ENCODE measurements at places on chromosomes 5 and 9. TPM values are rescaled to one million over a fixed set of nuclear protein-coding genes. Genes with fewer than 3 reads are reported as not detected.

ST8SIA4 gene
- 6.5 TPM for total RNA-seq

DNA sequence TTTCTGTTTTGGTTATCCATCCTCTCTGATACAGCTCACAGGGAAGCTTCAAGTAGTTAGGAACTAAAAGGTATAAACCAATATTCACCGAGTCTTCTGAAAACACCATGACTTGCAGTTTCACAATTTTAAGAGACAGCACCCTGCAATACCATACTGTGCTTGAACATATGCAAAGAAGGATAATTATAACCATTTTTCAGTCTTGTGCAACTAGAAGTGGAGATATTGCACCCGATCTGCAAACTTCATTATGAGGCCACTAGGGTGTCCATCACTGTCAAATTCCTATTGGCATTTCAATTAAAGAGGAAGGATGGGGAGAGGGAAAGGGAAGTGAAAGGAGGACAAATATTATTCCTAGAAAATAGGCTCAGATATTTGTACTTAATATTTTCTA is 32.4 kb upstream of the CEP120 start:
- DNase-seq: no peak

DNA sequence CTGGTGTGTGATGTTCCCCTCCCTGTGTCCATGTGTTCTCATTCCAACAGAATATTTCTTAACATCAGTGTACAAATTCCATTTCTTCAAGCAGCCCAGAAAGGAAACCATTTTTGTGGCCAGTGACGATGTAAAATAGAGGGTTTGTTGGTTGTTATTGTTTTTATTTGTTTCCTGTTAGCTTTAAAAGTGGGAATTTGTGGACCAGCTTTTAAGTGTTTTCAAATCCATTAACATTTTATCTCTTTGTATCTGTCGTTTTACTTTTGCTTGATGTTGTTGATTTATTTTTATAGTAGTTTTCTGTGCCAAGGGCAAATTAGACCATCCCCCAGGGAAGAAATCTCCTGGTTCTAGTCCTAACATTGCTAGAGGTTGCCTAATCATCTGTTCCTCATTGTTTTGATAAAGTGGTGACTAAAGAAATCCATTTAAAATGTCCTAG is 100.0 kb downstream of the GDNF start:
- DNase-seq: no peak

DNA sequence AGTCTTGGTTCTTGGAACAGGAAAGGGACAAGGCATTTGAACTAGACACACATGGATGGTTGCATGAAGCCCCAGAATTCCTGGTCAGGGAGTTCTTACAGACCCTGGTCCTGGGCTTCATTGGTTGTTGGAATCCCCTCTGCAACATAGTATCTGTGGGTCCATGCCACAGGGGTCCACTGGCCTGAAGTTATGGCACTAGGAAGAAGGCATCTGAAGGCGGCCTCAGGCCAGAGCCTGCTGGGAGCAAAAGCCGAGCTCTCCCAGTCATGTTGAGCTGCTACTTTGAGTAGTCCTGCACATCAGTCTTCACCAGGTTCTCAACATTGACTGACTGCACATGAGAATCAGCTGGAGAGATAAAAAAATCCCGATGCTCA is 71.1 kb upstream of the PITX1 start:
- DNase-seq: no peak

GRCh38 chr5:108867656-108868055 is 120.0 kb downstream of the FER start:
- no peak for DNase-seq

GRCh38 chr5:1515921-1516571 is 7.7 kb downstream of the LPCAT1 start:
- peak; percentile 38 for DNase-seq

AGGF1 gene
- total RNA-seq: 17.4 TPM

SIGMAR1 gene
- 56.8 TPM for total RNA-seq

DNA sequence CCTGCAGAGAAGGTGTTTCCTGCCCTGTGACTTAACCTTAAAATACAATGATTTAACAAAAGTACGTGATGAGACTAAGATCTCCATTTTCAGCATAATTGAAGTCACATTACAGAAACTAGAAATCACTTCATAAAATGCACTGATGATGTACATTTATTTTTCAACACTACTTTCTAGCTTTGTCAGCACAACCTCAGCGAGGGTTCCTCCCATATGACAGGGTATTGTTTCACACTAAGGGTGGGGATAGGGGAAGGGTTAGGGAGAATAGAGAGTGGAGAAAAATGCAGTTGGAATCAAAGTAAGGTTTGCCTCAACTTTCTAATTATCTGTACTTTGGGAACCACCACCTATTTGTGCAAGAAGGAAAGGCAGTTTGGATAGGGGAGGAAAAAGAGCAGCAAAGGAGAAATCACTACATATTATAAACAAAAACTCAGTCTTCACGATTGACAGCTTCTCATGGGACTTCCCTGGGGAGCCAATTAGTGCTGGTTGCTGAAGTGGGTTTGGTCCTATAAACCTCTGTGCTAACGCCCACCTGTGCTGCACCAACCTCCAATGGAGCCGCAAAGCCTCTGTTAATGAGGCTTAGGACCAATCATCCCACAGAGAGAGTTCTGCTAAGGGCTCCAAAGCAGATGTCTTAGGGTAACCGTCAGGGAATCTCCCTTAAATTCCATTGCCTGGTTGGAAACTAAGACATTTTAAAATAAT is 369.2 kb upstream of the PDE4D start:
- no peak for DNase-seq

FOXD4L5 gene
- 0.21 TPM for total RNA-seq

DNA sequence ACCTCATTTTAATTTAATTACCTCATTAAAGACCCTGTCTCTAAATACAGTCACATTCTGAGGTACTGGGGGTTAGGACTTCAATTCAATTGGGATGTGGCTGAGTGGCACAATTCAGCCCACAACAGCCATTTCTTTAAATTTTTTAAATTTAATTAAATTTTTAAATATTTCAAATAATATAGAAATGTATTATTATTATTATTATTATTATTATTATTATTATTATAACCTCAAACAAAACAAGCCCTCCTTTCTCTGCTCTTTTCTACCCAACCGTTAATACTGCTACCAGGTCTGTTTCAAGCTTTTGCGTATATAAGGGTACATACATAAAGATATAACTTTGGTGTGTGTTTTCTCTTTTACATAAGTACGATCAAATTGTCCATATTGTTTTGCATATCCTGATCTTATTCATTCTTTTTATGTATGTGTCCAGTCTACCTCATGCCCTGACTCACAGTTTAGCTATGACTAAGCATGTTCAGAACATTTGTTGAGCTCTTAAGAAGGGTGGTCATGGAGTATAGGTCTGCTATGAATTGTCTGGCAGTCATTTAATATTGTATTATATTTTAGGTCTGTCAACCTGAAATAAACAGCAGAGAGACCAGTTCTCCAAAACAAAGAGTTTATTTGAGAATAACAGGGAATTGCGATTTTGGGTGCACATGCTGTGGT is 16.1 kb upstream of the RAB14 start:
- no peak for DNase-seq

FAM81B gene
- total RNA-seq: 0.57 TPM

- DNase-seq: no peak
Observed at GRCh38 chr5:135310328-135310989, 88.6 kb downstream of the MACROH2A1 start.

DNA sequence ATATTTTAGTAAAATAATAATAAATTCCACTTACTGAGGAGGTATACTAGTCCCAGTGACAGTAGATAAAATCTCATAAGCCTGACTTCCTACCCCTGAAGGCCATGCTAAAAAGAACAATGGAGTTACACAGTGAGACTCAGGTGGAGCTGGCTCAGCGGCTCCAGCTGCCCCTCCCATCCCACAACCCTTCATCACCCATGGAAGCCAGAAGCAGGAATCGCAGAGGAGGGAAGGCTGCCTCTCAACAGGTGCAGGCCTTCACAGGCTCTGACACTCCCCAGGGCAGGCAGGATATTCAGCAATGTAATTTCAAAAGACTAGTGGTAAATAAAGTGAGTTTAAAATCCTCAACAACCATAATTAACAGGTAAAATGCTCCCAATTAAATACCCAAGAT is 67.5 kb downstream of the FANCC start:
- DNase-seq: no peak

- DNase-seq: no peak
Observed at GRCh38 chr9:93569621-93570174, 6.7 kb upstream of the PHF2 start.

GFI1B gene
- total RNA-seq: not detected

- no peak for DNase-seq
Observed at GRCh38 chr9:129608561-129609481, 12.1 kb downstream of the C9orf50 start.

DNA sequence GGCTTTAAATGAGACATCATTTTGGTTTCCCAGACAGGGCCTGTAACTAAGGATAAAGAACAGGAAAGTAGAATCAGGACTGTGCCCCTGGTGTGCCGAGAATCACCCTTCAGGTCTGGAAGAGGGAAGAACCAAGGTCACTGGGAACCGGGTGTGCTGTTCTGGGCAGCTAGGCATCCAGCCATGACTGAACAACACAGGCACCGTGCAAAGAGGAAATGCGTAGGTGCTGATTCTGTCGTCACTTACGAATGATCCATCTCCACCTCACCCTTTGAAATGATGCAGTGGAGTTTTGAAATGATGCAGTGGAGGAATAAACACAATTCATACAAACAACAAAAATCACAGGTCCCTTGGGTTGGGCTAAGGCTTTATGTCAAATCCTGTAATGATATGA is 64.4 kb downstream of the MAP1B start:
- DNase-seq: no peak

- DNase-seq: no peak
Observed at GRCh38 chr5:35122819-35123218, 75.1 kb upstream of the AGXT2 start.

ARL14EPL gene
- total RNA-seq: not detected

DNA sequence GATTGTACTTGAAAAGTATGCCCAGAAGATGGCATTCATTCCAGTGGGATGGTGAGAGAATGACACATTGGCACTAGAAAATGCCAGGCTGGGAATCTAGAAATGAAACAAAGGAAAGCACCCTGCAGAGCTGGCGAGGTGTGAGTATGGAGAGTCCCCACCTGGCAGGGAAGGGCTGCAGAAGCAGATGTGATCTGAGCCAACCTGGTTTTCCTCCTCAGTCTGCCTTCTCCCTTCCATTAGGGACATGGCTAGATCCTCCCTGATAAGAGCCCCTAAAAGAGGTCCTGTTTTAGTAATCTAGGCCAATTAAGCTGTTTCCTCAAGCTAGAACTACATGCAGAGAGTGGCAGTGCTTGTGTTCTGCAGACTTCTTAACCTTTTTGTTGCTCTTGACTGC is 24.7 kb upstream of the TNFSF15 start:
- no peak for DNase-seq

DNA sequence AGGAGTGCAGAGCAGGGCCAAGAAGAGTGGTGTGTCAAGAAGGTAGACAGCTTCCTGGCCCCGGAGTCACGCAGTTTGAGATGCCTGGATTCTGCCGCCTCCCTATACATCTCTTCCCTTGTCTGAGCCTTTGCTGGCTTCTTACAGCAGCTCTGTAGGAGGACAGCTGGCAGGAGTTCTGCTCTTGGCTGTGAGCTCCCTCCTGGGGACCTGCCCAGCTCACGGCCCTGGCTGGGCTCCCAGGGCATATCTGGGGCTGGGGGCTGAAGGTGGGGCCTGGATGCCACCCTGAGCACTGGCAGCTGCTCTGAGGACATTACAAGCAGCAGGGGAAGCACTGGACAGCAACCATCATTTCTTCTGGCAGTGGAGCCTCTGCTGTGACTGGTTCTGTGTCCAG is 786 bp upstream of the TSSK1B start:
- DNase-seq: no peak

DNA sequence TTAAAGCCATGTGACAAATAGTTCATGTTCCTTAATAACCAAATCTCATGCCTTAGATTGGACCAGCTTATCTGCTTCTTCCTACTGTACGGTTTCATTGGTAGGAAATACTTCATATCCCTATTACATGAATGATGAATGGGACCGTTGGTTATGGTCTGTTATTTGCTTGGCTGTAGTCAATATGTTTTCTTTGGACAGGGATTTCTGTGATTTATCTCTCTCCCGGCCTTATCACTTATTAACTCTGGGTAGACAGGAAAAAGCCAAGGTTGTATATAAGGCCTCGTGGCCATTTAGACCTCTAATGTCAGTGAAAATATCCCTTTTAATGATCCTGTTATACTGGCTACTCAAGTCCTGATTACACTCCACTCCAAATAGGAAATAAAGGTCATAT is 330.6 kb downstream of the EBF1 start:
- DNase-seq: no peak

LHX3 gene
- not detected for total RNA-seq

DNA sequence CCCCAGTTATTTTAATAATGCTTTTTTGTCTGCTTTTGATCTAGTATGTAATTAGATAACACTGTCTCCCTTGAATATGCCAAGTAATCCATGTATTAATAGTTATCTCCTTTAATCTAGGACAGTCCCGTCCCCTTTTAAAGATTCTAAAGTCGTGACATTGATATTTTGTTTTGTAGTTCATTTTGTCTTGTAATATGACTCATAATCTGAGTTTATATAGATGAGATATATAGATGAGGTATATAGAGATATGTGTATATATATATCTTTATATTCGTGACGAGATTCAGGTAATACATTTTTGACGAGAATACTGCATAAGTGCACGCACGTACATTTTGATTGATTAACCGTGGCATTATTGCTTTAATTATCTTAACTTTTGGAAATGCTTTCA is 1.6 kb downstream of the SREK1 start:
- DNase-seq: no peak

DNA sequence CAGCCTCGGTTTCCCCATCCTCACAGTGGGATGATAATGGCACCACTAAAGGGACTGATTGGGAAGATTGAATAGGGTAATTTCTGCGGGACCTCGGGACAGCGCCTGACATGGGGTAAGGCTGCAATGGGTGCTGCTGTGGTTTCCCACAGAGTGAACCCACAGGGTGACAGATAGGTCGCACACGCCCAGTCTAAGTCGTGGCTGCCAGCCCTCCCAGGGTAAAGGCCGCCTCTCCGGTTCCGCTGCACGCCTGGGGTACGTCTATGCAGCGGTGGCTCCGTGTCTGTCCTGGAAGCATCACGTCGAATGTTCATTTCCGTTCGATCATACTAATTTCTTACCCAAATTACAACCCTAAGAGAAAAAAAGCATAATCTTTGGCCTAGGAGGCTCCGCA is 631 bp downstream of the CFAP77 start:
- DNase-seq: no peak

PCDHB11 gene
- 2.1 TPM for total RNA-seq

DNA sequence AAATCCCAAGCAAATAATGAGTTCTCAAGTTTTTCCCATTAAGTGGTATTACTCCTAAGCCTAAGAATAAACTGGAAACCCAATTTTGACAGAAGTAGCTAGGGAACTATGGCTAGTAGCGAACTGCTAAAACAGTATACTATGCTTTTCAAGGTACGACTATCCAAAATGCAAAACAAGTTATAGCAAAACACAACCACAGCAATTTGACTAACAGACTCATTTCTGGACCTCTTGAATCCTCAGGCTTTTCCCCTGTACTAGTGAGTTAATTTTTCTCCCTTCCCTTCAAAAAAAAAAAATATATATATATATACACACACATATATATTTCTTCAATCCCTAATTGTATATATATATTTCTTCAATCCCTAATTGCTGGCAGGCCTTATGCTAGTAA is 7.3 kb downstream of the FBXW11 start:
- DNase-seq: no peak

NIM1K gene
- 1.8 TPM for total RNA-seq
